IMR-90 (cell line): ENCODE measurements at places on chromosomes 5 and 9.
A peak's percentile ranks its signal among the peaks of the same experiment; 100 is the strongest.

DNA sequence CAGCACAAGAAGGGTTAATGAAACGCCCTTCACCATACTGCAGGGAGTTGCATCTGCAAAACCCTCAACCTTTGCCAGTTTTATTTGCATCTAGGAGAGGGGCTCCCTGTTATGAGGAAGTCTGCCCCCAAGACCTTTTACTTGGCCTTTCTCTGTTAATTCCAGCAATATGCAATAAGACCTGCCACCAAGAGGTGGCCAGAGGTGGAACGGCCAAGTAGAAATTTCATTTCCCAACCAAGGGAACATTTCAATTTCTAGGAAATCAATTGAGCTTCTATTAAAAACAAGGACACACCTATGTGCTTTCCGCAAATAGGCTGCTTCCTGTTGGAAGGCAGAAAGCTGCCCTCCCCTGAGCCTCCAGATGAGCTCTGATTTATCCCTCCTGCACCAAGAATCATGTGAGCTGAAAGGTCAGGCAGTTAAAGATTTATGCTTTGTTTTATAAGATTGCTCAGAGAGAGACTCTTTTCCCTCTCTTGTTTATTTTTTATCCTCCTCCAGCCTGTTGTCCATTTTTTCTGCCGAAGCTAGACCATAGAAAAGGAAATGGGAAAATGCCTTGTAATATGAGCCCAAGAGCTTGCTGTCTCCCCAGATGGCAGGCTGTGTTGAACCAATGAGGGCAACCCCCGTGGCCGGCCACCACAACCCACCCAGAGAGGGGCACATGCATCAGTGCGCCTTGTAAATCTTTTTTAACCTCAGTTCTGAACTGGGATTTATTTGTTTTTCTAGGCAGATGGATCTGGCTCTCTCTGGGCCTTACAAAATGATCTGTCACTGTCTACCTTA, 572.8 kb downstream of the TLE1 start:
- no peaks in the 10 kb centered on the region for H3K36me3 ChIP-seq
- no peak overlapping the region for H3K4me3 ChIP-seq
- H3K27ac ChIP-seq, result no peak overlapping the region
- no peaks in the 10 kb centered on the region for H3K27me3 ChIP-seq

- no peak overlapping the region for H3K27ac ChIP-seq
- no peaks in the 10 kb centered on the region for H3K36me3 ChIP-seq
- no peaks in the 10 kb centered on the region for H3K27me3 ChIP-seq
- H3K4me1 ChIP-seq, result no peaks in the 10 kb centered on the region
These were observed 66.4 kb upstream of the PPP2R2B start for GRCh38 chr5:146944764-146945616.

- no peaks in the 10 kb centered on the region for H3K27me3 ChIP-seq
- H3K4me1 ChIP-seq, result no peaks in the 10 kb centered on the region
- DNase-seq, result peak; percentile 38
- H3K36me3 ChIP-seq, result peaks cover 1% of the 10 kb centered on the region; the same call in 1 of the 2 replicates
- no peak overlapping the region for H3K27ac ChIP-seq
- no peak overlapping the region for H3K4me3 ChIP-seq
These were observed 36.1 kb downstream of the CAAP1 start for GRCh38 chr9:26856413-26857032.

DNA sequence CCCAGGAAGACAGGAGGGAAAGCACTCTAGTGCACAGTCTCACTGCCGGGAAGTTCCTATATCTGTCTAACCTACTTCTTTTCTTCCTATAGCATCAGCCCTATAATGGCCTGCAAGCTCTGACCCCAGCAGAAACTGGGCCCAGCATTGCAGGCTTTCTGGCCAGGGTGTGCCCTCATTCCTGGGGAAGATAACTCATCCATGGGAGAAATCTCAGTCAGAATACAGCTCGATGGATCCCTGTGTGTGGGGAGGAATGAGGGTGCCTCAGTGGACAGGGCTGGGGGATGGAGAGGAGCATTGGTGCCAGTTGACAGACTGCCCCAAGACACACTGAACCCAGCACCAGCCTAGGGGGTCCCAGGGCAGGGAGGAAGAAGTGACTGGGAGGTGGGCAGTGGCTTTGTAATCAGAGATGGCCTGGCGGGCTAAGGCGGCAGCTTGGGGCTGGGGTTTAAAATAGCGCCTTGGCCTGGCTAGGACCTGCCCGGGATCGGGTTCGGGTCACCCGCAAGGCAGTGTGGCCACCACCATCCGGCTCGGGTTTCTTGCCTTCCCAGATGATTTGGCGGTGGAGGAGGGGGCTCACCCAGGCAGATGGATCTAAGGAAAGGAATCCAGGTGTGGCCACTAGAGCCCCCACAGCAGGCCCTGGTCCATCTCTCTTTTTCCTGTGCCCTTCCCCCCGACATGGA, 7.6 kb upstream of the CXXC5 start:
- H3K36me3 ChIP-seq, result no peaks in the 10 kb centered on the region
- no peak overlapping the region for H3K4me3 ChIP-seq
- no peak for DNase-seq
- H3K27me3 ChIP-seq, result no peaks in the 10 kb centered on the region
- H3K27ac ChIP-seq, result no peak overlapping the region

GRCh38 chr5:66377747-66378146, 218.4 kb upstream of the MAST4 start:
- no peak overlapping the region for H3K4me3 ChIP-seq
- no peaks in the 10 kb centered on the region for H3K36me3 ChIP-seq
- H3K4me1 ChIP-seq, result no peaks in the 10 kb centered on the region
- DNase-seq, result no peak
- no peak overlapping the region for H3K27ac ChIP-seq

- no peaks in the 10 kb centered on the region for H3K27me3 ChIP-seq
- no peak overlapping the region for H3K27ac ChIP-seq
- H3K4me3 ChIP-seq, result no peak overlapping the region
- H3K36me3 ChIP-seq, result no peaks in the 10 kb centered on the region
- no peaks in the 10 kb centered on the region for H3K4me1 ChIP-seq
- DNase-seq, result no peak
These were observed 158.2 kb downstream of the DENND1A start for GRCh38 chr9:123771690-123772089.

- no peaks in the 10 kb centered on the region for H3K4me1 ChIP-seq
- no peaks in the 10 kb centered on the region for H3K36me3 ChIP-seq
- no peaks in the 10 kb centered on the region for H3K27me3 ChIP-seq
- DNase-seq, result no peak
- H3K4me3 ChIP-seq, result no peak overlapping the region
These were observed 252.5 kb downstream of the NNT start for GRCh38 chr5:43855452-43855851.

DNA sequence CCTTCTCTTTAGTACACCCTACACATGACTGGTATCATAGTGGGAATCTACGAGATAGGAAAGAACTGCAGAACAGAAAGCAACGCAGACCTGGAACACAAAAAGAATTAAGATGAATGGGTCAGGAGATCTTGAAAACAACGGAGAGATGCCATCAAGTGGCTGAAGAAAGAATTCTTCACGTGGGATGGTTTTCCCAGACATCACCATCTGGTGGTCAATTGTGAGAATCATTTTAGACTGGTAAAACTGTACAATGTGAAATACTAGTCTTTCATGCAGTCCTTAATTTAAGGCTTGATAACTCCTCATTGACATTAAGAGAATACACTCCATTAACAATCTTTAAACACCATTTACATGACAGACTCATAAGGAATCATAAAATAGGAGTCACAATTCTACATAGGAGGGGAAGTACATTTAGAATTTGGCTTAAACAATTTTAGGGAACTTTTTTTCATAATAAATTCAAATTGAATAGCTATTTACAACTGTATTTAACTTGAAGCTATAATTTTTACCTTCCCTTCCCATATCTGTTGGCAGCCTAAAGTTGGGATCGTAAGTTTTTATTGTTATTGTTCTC, 128.4 kb upstream of the TRPM3 start:
- H3K27ac ChIP-seq, result no peak overlapping the region
- no peaks in the 10 kb centered on the region for H3K27me3 ChIP-seq
- peak; percentile 64 for DNase-seq

GRCh38 chr9:20353524-20353923, 268.8 kb downstream of the MLLT3 start:
- H3K4me3 ChIP-seq, result no peak overlapping the region
- peak overlapping the region; percentile 18; the same call in 1 of the 2 replicates for H3K27ac ChIP-seq
- peaks cover 3% of the 10 kb centered on the region for H3K36me3 ChIP-seq
- no peaks in the 10 kb centered on the region for H3K27me3 ChIP-seq
- DNase-seq, result no peak

DNA sequence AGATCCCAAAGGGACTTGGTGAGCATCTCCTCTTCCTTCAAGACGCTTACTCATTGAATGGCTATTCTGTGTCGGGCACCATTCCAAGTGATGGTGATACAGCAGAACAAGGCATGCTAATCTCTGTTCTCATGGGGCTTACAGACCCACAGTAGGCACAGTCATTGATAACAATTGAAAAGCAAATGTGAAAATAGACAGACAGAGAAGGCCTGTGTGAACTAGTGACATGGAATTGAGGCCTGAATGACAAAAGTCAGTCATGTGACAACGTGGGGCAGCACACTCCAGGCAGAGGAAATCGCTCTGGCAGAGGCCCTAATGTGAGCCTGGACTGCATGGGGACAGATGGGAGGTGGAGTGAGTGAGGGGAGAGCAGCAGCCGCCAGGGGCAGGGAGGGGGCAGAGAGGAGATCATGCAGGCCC, 70.7 kb upstream of the CPLX2 start:
- peaks cover 1% of the 10 kb centered on the region; the same call in 1 of the 2 replicates for H3K4me1 ChIP-seq
- no peak overlapping the region for H3K27ac ChIP-seq
- H3K36me3 ChIP-seq, result no peaks in the 10 kb centered on the region
- H3K4me3 ChIP-seq, result no peak overlapping the region
